ENCODE measurements at places on chromosomes 3 and 15.

GRCh38 chr15:85837011-85837433, 42.3 kb upstream of the KLHL25 start:
- DNase-seq: peak; percentile 1

GRCh38 chr3:9015250-9015649, 52.0 kb upstream of the RAD18 start:
- DNase-seq: no peak

GRCh38 chr15:69920221-69920620, 177.5 kb downstream of the TLE3 start:
- DNase-seq: no peak

GRCh38 chr15:40941528-40942336, 11.5 kb upstream of the CHAC1 start:
- peak; percentile 74 for DNase-seq

GRCh38 chr15:96107916-96108315, 222.6 kb upstream of the NR2F2 start:
- DNase-seq: peak; percentile 23

GRCh38 chr3:27723815-27724458, 1.8 kb upstream of the EOMES start:
- DNase-seq: no peak

DNA sequence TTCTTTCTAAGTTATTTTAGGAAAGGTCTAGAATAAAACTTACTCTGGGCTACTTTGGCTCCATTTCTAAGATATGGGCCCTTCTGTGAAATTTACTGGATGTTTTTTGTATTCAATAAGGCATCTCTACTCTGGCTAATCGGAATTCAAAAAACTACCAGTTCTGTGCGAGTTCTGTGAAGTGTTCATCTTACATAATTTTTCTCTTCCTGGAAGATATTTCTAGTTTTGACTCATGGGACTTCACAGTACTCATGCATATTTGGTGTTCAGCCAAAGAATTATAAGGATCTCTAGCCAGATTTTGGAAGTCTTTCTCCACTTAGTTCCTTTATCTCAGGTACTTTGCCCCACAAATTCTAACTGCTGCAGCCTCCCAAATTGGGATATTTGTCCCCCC, 46.4 kb upstream of the MBNL1 start:
- peak; percentile 29 for DNase-seq

DNA sequence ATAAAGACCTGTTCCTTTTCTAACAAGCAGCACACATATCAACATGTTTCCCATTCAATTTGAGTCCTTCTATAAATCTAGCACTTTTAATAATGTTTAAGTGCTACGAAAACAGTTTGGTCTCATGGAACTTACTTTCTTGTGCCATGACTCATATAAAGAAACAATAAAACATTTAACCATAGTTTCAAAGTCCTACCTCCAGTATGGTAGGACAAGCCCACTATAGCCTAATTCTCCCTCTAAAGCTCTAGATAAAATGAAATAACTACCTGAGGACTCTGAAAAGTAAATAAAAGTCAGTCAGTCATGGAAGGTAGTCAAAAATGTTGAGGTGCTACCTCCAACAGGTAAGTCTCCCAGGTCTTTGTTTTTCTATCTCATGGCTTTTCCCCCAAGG, 12.0 kb upstream of the PIK3CA start:
- no peak for DNase-seq

- DNase-seq: no peak
These were observed 17.6 kb upstream of the UBA7 start for GRCh38 chr3:49831341-49831740.

- DNase-seq: no peak
These were observed 19.4 kb upstream of the ATP8B4 start for GRCh38 chr15:50138391-50138790.

DNA sequence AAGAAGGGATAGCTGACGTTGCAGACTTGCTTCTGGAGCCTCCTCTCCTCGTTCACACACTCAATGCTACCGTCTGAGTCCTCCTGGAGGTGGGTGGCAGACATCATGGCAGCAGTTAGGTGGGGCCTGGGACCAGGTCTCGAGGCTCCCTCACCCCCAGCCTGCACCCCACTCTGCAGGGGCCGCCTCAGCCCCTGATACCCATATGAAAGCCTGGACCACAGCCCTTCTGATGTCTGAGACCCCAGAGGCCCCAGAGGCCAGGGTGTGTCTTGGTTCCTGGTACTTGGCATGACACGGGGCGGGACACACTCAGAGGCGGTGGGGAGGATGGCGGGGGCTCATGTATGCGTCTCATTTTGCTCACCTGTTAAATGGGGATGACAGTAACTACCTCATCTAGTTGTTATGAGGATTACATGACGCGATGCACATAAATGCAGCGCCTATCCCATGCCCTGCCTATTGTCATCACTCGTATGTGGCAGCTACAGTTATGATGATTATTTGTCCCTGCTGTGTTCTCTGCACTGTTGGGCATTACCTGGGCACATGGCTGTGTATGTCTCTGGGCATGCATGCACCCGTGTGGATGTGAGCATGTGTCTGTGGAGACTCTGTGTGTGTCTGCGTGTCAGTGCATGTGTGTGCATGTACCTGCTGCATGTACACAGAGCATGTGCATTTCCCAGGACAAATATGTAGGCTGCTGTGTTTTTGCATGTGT, 39.9 kb downstream of the FEM1B start:
- no peak for DNase-seq

GRCh38 chr15:46229263-46229662, 594.4 kb downstream of the SQOR start:
- no peak for DNase-seq

GRCh38 chr3:111584744-111585143, 10.4 kb downstream of the ZBED2 start:
- DNase-seq: no peak

DNA sequence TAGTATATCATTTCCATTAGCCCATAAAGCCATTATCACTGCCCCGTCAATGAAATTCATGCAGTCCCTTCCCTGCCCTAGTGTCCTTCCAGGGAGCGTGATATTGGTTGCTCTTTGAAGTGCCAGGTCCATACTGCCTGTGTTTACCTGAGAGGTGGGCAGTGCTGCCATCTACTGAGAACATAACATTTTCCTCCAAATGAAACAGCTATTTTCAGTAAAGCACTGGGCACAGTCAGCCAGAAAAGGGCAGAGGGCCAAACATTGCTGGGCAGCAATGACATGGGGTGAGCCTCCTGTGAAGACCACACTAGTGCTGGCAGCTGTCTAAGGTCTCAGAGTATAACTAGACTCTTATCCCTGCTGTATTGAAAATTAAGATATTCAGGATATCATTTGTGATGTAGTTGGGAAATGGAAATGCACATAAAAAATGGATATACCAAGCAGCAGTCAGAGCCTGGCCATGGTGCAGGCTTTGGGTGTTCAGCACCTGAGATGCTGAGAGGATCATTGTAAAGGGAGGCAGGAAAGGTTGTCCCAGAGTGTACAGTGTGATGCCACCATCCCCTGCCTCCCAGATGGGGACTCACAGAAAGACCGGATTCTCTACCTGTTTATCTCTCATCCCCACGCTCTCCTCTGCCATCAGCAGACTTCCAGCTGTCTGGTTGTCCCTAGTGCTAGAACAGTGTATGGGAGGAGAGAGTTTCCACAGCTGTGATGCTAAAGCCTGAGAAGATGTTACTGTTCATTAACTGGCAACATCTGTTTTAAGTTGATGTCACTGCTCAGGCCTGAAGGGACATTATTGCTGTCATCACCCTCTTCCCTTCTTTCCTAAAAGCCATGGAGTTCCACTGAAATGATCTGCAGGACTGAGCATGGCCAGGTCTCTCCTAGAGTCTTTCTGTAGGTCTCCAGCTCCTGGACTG, 108.8 kb downstream of the ARNT2 start:
- DNase-seq: peak; percentile 22

GRCh38 chr3:160126051-160126450, 99.2 kb upstream of the C3orf80 start:
- no peak for DNase-seq

GRCh38 chr3:106552351-106553043, 683.7 kb upstream of the CBLB start:
- DNase-seq: no peak

DNA sequence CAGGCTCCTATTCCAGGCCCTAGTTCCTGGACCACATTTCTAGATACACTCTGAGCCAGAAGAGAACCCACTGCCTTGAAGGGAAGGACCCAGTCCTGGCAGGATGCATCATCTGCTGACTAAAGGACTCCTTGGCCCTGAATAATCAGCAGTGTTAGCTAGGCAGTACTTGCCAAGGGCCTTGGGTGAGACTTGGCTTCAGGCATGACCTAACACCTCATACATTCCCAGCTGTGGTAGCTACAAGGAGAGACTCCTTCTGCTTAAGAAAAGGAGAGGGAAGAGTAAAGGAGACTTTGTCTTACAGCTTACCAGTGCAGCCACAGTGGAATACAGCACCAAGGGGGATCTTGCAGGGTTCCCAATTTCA, 26.4 kb downstream of the PEAK1 start:
- peak; percentile 18 for DNase-seq

DNA sequence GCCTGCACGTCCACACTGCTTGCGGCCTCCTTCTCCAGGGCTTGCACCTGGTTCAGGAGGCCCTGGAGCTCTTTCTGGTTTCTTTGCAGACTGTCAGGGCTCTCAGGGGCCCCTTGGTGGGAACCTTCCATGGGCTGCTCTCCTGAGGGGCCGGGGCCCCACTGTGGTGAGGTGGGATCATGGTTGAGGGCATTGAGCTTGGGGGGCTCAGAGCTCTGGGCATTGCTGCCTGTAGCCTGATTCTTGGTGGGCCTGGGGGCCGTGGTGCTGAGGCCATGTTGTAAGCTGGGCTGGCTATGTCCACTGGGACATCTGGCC, 7.5 kb downstream of the XIRP1 start:
- DNase-seq: no peak

- no peak for DNase-seq
These were observed 40.3 kb upstream of the PTPRG start for GRCh38 chr3:61520966-61521628.

- no peak for DNase-seq
These were observed 18.9 kb downstream of the IL1RAP start for GRCh38 chr3:190532731-190533203.

GRCh38 chr3:184260724-184261269, 556 bp downstream of the CAMK2N2 start:
- DNase-seq: no peak

DNA sequence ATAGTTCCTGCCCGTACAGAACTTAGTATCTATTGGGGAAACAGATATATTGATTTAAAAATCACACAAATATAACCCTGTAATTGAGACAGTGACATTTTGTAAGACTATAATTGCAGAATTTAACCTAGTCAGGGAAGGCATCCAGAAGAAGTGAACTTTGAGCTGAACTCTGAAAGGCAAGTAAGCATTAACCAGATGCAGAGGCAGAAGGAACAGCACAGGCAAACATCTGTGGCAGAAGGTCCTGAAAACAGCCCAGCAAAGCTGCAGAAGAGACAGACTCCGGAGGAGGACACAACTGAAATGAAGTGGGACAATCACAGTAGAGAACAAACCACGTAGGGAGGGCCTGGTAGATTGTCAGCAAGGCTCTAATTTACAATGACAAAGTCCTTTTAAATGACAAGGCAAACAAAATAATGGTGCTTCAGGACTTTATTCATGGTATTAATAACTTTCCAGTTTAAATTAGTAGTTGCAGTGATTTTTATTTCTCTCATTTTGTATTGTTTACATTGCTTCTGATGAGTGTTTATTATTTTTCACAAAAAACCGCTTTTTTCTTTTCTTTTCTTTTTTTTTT, 14.5 kb downstream of the BCL2A1 start:
- DNase-seq: no peak

DNA sequence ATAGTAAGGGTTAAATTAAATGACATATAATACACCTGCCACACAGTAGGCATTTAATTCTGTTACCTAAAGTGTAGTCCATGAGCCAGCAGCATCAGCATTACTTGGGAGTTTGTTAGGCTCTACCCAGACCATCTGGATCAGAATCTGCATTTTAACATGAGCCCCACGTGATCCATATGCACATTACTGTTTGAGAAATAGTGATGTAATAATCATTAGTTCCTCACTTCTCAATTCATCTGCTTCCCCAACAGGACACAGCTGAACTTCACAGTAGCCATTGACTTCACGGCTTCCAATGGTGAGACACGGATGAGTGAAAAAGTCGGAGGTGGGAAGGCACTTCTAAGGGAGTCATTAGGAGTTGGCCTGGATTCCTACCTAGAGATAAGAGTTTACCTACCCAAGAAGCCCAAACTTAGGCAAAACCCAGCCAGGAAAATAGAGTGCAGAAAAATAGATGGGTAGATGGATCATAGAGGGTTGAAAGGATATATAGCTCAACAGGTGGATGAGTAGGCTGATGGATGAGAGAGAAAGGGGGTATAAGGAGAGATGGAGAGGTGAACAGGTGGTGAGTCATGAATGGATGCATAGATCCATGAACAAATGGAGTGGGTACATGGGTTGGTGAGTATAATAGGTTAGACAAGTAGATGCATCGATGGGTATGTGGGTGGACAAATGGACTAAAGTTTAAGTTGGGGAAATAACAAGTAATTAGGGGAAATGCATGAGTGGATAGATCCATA, 13.3 kb downstream of the CPNE9 start:
- no peak for DNase-seq

- DNase-seq: peak; percentile 40
These were observed 1.3 kb downstream of the HIGD1A start for GRCh38 chr3:42802876-42803413.

- DNase-seq: no peak
These were observed 2.8 kb downstream of the TMEM115 start for GRCh38 chr3:50356553-50356952.

- DNase-seq: no peak
These were observed 74.9 kb downstream of the PIK3R4 start for GRCh38 chr3:130671545-130672312.

Measured in astrocyte of the spinal cord (primary cell).